Activated CD4-positive, alpha-beta T cell treated with anti-CD3 and anti-CD28 coated beads, Interleukin-2, amount 10 ng/mL, durations not matched to agents 7 days and 5 days (primary cell): ENCODE measurements at places on chromosomes 4 and X. TPM values are rescaled to one million over a fixed set of nuclear protein-coding genes. Genes with fewer than 3 reads are reported as not detected.

PHEX gene
- total RNA-seq: 0.08 TPM

PAGE3 gene
- not detected for total RNA-seq

CENPVL2 gene
- total RNA-seq: not detected

MAPK10 gene
- not detected for total RNA-seq

GRID2 gene
- not detected for total RNA-seq

CXCL6 gene
- total RNA-seq: not detected

UFSP2 gene
- 20.3 TPM for total RNA-seq

PGK1 gene
- total RNA-seq: 682 TPM

AFM gene
- not detected for total RNA-seq

VSIG1 gene
- 13.4 TPM for total RNA-seq

ANTXR2 gene
- 30.0 TPM for total RNA-seq

ZNF330 gene
- total RNA-seq: 39.5 TPM

SLC7A11 gene
- 1.1 TPM for total RNA-seq

RLIM gene
- 34.6 TPM for total RNA-seq
